Calu3 (cell line): ENCODE measurements at places on chromosomes 3 and 15. TPM values are rescaled to one million over a fixed set of nuclear protein-coding genes. Genes with fewer than 3 reads are reported as not detected.

Gene NR1I2
- 2.9 and 6.0 TPM in 2 replicates for total RNA-seq

Gene RNF111
- 55.2 and 65.8 TPM in 2 replicates for total RNA-seq

Gene CCDC80
- total RNA-seq: 0.39 and 1.1 TPM in 2 replicates

Gene CHRM5
- total RNA-seq: not detected in 2 replicates

Gene ZNF710
- 14.3 and 15.4 TPM in 2 replicates for total RNA-seq

Gene TMEM87A
- 30.1 and 31.2 TPM in 2 replicates for total RNA-seq

Gene LRRC31
- 2.8 and 3.3 TPM in 2 replicates for total RNA-seq

Gene DCLK3
- not detected in 2 replicates for total RNA-seq

Gene MUC20
- 83.1 and 128 TPM in 2 replicates for total RNA-seq

Gene TP63
- total RNA-seq: 0.12 TPM in 1 of 2 replicates, not detected in the other

Gene ANP32A
- 250 and 267 TPM in 2 replicates for total RNA-seq

Gene FBXL22
- total RNA-seq: 0.71 and 1.3 TPM in 2 replicates

Gene OSTN
- not detected in 2 replicates for total RNA-seq

DNA sequence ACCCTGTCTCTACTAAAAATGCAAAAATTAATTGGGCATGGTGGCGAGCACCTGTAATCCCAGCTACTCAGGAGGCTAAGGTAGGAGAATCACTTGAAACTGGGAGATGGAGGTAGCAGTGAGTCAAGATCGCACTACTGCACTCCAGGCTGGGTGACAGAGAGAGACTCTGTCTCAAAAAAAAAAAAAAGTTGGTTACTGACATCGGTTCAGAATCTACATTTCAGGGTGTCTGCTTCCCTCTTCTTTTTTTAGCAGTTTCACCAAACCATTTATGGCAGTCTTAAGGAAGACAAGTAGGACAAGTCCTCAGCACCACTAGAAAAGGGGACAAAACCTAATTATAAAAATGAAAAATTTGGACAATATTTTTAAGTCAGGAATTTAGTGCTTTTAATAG, 3.3 kb upstream of the USP4 start:
- DNase-seq: no peak

- no peak for DNase-seq
Measured at GRCh38 chr3:34361921-34362320, 563.5 kb downstream of the PDCD6IP start.

GRCh38 chr3:24506966-24507775, 12.5 kb upstream of the THRB start:
- DNase-seq: no peak

GRCh38 chr15:86066174-86066834, 13.4 kb upstream of the AGBL1 start:
- DNase-seq: no peak

GRCh38 chr15:64634027-64634426, 141.4 kb downstream of the RBPMS2 start:
- DNase-seq: no peak

DNA sequence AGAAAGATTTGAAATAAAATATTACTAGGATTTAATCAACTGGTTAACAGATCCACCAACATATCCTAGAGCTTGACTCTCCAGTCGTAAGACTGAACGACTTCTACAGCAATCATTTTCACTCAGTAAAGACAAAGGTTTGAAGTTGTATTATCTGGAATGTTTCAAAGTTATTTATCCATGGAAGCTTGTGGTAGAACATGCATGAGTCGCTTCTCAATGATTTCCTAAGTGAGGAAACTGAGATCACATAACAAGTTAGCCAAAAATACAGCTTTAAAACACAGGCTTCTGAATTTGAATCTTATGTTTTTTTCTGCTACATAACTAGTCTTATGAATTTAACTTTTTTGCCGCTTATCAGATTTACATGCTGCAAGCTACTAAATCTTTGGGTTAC, 241.8 kb downstream of the FOXP1 start:
- DNase-seq: no peak

DNA sequence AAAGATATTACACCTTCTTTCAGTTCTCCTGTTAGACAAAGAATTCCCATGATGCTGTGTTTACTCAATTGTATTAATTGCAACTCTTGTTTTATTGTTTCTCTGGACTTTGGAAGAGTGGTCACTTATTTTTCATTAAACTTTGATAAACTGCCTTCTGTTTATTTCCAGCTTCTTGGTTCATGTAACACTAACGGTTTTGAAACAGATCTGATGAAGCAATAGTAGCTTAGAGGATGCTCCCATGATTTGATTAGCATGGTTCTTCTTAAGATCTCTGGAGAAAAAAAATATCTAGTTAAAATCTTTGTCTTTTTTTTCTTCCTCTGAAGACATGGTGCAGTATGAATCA, 90.1 kb downstream of the FNDC3B start:
- DNase-seq: no peak

DNA sequence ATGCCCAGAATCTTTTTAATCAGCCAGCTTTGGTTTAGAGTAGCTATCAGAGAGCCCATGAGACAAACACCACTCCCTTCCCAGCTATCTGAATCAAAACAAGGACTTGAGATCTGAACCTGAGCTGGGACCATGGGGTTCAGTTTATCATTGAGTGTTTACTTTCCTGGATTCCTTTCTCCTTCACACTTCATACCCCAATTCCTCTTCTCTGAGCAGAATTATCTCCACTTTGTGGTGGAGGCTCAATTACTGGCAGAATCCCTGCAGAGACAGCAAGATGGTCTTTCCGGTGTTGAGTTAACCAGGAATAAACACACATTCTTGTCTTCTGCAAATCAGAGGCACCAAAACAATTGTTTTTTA, 102.4 kb downstream of the RPL22L1 start:
- no peak for DNase-seq

- no peak for DNase-seq
Measured at GRCh38 chr3:47007001-47007400, 27.5 kb downstream of the NBEAL2 start.

GRCh38 chr15:87123676-87124382, 1044.2 kb downstream of the AGBL1 start:
- no peak for DNase-seq

DNA sequence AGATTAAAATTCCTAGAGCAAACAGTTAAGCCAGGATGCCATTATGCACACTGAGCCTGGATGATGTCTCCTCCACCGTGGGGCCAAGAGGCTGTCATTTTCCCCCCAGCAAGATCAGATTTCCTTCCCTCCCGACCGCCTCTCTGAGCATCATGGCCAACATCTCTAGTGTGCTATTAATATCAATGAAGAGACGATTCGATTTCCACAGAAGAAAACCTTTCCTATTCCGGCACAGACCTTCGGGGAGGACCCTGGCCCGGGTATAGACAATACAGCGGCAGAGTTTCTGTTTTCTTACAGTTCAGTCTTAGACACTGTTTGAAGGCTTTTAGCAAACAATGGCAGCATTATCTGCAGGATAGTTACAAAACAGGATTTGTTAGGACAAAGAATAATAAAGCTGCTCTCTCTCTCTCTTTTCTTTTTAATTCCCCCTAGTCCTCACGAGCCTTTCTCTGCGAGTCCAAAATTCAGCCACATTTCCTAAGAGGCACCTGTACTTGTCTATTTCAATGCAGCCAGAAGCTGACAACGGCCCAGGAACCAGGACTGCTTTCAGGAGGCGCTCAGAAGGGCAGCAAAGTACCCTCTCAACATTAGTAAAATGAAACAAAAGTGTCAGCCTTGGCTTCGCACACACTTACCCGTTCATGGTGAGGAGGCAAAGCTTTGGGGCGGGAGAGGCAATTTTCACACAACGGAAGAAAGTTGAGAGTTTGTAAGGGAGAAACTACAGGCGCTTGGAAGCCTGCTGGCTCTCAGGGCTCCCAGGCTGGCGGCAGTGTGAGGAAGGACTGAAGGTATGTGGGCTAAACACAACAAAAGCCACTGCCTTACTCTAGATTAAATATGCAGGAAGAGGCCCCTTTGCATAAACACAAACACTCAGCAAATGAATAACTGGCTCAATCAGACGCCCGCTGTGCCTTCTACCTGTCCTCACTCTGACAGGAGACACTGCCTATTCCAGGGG, 278.0 kb downstream of the FOXP1 start:
- peak; percentile 12 for DNase-seq

DNA sequence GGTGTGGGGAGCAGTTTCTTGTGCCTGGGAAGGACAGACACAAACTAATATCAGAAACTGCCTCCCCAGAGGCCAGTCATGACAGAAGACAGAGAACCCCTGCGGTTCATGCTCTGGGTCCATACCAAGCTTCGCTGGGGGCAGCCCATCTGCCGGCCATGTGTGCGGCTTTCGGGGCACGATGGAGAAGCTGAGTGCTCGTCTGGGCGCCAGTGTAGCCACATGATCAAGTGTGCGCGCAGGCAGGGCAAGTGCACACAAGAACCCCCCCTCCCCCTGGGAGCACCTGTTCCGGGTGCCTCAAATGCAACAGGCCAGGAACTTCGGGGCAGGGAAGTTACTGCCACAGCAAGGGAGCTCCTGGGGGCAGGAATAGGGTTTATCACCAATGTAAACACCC, 1.8 kb downstream of the ADAMTS17 start:
- DNase-seq: no peak

GRCh38 chr3:130572769-130573168, 55.8 kb downstream of the COL6A6 start:
- DNase-seq: no peak

GRCh38 chr3:1609416-1609815, 489.2 kb upstream of the CNTN4 start:
- DNase-seq: no peak

DNA sequence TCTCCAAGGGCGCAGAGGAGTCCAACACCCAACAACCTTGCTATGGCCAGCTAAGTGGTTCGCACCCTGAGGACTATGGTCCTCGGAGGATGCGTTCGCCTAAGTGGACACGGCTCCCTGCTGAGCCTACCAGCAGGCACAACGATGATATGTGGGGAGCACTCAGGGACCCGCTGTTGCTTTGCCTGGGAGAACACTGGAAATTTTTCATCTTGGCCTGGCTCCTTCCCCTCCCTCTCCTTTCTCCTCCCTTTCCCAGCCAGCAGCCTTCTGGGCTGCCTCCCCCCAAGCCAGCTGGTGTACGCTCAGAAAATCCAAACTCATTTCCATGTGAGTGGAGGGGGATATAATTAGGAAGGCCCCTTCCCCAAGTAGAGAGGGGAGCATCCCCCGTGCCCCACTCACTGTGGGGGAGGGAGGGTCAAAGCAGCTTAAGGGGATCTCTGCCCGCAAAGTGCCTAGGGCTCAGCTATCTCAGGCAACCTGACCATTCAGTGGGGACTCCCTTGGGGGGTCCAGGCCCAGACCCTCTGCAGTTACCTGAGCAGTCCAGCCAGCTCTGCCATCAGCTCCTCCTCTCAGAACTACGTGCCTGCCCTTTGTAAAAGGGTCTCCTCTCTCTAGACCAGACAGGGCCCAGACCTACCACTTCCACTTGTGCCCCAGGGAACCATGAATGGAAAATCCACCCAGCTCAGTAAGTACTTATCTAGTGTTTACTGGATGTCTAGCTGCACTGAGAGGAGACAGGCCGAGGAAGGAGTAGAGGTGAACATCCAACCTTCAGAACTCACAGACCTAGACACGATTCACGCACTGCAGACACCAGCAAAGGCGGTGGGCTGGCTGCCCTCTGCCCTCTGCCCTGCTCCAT, 742 bp upstream of the SEMA7A start:
- DNase-seq: no peak

DNA sequence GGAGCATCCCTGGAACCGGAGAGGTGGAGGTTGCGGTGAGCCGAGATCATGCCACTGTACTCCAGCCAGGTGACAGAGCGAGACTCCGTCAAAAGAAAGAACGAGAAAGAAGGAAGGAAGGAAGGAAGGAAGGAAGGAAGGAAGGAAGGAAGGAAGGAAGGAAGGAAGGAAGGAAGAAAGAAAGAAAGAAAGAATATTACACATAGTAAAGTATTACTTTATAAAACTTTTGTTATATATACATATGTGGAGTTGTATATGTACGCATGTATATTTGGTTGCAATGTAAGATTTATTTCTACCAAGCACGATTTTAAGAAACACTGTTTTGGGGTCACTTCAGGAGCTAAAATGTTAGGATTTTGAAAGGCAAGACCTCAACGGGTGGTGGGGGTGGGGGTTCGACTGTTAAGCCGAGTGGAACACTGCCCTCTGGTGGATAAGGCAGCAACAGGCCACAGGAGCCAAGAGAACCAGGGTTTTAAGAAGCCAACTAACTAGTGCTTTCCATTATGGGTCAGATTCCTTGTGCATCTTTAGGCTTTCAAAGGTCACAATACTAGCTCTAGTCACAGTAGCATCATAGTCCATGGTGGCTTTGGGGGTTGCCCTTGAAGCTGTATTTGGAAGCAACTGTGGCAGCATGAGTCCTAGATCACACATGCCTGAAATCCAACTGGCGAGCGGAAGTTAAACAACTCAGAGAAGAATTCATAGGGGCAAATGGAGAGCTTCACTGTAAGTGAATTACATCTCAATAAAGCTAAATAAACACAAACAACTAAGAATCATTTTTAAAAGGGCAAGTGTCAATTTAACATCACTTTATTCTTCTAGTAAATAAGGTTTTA, 22.5 kb downstream of the GLB1 start:
- peak; percentile 72 for DNase-seq

DNA sequence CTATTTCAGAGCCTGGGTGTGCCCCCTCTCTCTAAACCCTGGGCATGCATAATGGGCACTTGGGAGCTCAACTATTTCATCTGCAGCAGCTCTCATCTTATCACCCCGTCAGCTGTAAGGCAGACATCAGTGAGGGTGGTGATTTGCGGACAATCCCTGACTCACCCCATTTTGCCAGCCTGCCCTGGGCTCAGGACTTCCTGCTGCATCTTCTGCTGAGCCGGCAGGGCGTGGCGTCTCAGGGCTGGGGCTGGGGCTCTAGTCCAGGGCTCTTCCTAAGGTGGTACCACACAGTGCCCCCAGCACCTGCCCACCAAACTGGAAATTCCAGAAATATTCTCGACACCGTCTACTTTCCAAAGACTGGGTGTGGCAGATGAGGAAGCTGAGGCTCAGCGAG, 925 bp upstream of the PSTPIP1 start:
- peak; percentile 55 for DNase-seq

DNA sequence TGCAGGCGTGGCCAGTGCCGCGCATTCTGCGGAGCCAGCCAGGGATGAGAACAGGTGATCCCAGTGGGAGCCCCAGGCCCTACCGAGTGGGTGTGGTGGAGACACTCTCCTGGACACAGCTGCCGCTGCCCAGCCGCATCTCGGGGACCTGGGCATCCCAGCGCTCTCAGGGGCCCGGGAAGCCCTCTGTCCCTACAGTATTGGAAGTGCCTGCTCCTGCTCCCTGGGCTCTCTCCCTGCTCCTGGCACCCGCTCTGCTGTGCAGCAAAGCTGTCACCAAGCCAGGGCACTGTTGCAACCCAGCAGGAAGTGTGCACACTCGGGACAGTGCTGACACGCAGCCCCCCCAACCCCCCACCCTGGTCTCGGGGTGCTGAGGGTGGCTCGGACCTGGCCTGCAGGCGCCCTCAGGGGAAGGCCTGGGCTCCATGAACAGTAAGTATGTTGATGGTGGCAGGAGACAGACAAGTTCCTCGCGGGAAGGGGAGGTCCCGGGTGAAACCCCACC, 1177.4 kb upstream of the GBE1 start:
- DNase-seq: no peak

GRCh38 chr15:31245756-31246155, 80.9 kb upstream of the KLF13 start:
- no peak for DNase-seq
